Stimulated activated CD8-positive, alpha-beta memory T cell treated with anti-CD3 and anti-CD28 coated beads, Interleukin-15, amount 100 ng/mL, for 48 hours (primary cell): ENCODE measurements at places on chromosomes 12 and 14.

DNA sequence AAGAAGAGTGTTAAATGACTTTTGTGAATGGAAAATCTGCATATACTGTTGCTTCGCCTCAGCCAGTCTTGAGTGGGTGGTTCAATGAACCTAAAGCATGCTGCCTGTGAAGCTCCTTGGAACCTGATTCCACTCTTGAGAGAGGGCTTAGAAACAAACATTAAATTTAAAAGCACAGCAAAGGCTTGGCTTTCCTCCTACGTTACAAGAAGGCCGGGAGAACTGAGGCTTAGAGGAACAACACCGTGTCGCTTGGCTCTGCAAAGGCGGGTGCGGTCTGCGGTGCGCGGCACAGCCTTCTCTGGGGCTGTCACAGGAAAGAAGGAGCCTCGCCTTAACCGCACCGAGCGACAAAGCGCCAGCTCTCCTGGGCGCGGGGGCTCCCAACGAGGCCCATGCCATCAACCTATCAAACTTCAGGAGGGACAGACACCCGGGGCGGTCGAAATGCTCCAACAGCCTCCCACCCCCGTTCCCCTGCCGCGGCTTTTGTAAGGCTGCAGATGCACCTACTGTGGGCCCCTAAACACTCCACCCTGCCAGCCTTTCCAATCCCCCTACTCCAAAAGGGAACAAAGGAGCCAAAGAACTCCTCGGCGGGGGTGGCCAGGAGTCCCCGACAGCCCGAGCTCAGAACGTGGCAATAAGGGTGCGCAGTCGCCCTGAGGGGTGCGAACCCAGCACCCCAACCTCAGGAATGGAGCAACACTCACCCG, 729 bp downstream of the OSBPL8 start:
- peak; percentile 76 for DNase-seq

GRCh38 chr14:102500158-102500662, 9.4 kb downstream of the ANKRD9 start:
- no peak for DNase-seq

- DNase-seq: no peak
These were observed 7.5 kb downstream of the C14orf132 start for GRCh38 chr14:96046630-96047029.

- DNase-seq: no peak
These were observed 257.1 kb downstream of the PHLDA1 start for GRCh38 chr12:75774261-75775052.
